ENCODE measurements at places on chromosomes 16 and 17. TPM values are rescaled to one million over a fixed set of nuclear protein-coding genes. Genes with fewer than 3 reads are reported as not detected.

The SPNS1 gene
- 6.9 TPM for total RNA-seq

The FAM83G gene
- 10.3 TPM for total RNA-seq

The MYH10 gene
- 102 TPM for total RNA-seq

The KRT40 gene
- not detected for total RNA-seq

The ARHGAP23 gene
- 9.3 TPM for total RNA-seq

The CSH2 gene
- total RNA-seq = not detected

The CRISPLD2 gene
- total RNA-seq = 35.0 TPM

The HYDIN gene
- total RNA-seq = 0.18 TPM

The IL17C gene
- not detected for total RNA-seq

The ITGAX gene
- total RNA-seq = 0.18 TPM

The RNF157 gene
- total RNA-seq = 0.83 TPM

The FBXL16 gene
- 0.56 TPM for total RNA-seq

- DNase-seq = no peak
- H3K36me3 ChIP-seq = no peaks in the 10 kb centered on the region
- peaks cover 19% of the 10 kb centered on the region for H3K27me3 ChIP-seq
- no peak overlapping the region for H3K4me3 ChIP-seq
- H3K27ac ChIP-seq = no peak overlapping the region
- H3K4me1 ChIP-seq = no peaks in the 10 kb centered on the region
These were observed 44.8 kb downstream of the ABCC12 start for GRCh38 chr16:48110982-48111381.

DNA sequence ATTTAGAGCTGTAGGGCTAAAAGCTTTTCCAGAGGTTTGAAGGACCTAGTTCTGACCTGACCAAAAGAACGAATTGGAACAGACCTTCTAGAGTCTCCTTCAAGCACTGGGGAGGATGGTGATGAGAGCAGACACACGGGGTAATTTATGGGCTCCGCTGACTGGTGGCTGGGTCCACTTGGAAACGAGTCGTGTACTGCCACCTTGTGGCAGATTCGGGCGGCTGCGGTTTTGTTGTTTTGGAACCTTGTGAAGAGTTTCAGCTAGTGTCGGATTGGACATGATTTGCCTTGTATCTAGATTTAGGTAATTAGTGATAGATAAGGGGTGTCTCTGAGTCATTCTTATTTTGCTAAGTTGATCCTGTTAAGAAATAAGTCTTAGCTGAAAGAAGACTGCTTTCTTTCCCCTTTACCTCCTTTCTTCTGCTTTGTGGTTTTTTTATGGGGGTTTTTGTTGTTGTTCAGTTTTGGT, 98.9 kb downstream of the AATF start:
- H3K36me3 ChIP-seq = peaks cover 8% of the 10 kb centered on the region
- DNase-seq = peak; percentile 80
- peaks cover 2% of the 10 kb centered on the region for H3K4me1 ChIP-seq
- no peak overlapping the region for H3K4me3 ChIP-seq

GRCh38 chr17:8249621-8250500, 772 bp downstream of the PFAS start:
- peak overlapping the region; percentile 76 for H3K4me3 ChIP-seq
- DNase-seq = no peak
- H3K4me1 ChIP-seq = no peaks in the 10 kb centered on the region
- H3K27me3 ChIP-seq = no peaks in the 10 kb centered on the region
- H3K36me3 ChIP-seq = peaks cover 7% of the 10 kb centered on the region

DNA sequence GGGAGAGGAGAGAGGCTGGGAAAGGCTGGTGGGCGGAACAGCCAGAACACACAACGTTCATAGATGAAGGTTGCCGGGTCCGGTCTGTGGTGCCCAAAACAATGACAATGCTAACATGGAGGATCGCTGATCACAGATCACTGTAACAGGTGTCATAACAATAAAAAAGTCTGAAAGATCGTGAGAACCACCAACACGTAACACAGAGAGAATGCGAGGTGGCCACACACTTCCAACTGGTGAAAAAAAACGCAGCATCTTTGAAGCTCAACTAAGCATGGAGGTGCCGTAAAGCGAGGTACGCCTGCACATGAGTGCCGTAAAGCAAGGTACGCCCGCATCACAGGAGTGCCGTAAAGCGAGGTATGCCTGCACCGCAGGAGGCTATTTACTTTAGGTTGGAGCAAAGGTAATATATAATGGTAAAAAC, 42.3 kb downstream of the ABR start:
- peaks cover 5% of the 10 kb centered on the region for H3K4me1 ChIP-seq
- H3K4me3 ChIP-seq = no peak overlapping the region
- 0 out of 2 replicates have a peak, but pooled peaks cover 2% of the 10 kb centered on the region for H3K27me3 ChIP-seq
- no peak overlapping the region for H3K27ac ChIP-seq
- DNase-seq = no peak

GRCh38 chr16:58197314-58198012, 443 bp downstream of the CSNK2A2 start:
- peaks cover 14% of the 10 kb centered on the region for H3K27me3 ChIP-seq
- H3K27ac ChIP-seq = peak overlapping the region; percentile 48
- peaks cover 4% of the 10 kb centered on the region for H3K4me1 ChIP-seq
- no peak for DNase-seq
- H3K4me3 ChIP-seq = peak overlapping the region; percentile 82

DNA sequence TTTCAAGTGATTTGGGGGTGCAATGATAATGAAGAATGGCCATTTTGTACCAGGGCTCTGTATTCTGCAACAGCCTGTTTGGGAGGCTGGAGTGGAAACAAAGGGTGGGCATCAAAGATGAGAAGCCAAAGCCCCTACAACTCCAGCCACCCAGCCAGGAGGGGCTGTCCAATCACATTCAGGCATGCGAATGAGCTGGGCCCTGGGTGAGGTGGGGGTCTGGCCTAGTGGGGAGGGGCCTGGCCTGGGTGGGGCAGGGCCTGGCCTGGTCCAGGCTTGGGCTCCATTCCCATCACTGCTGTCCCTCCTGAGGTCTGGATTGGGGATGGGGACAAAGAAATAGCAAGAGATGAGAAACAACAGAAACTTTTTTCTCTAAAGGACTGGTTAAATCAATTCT, 6.4 kb downstream of the AOC3 start:
- H3K27me3 ChIP-seq = peaks cover 20% of the 10 kb centered on the region
- no peaks in the 10 kb centered on the region for H3K4me1 ChIP-seq
- H3K27ac ChIP-seq = no peak overlapping the region
- no peaks in the 10 kb centered on the region for H3K36me3 ChIP-seq

- no peak overlapping the region for H3K4me3 ChIP-seq
- H3K27me3 ChIP-seq = no peaks in the 10 kb centered on the region
- no peaks in the 10 kb centered on the region for H3K4me1 ChIP-seq
These were observed 440.1 kb downstream of the CDH13 start for GRCh38 chr16:83066881-83067280.

DNA sequence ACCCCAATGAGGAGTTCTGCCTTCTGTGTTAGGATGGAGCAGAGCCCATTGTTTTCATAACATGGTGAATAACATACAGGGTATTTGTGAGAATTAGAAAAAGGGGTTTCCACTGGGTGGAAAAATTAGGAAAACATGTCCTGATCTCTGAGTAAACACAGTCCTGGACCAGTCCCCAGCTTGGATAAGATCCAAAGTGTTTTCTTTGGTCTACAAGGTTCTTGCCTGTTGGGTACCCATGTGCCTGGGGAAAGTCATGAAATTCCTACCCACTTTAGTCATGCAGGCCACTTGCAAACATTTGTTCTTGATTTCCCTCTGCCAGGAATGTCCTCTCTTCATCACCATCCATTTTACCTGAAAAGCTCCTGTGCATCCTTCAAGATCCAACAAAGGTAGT, 164.8 kb upstream of the DYNLRB2 start:
- no peak overlapping the region for H3K27ac ChIP-seq
- H3K27me3 ChIP-seq = no peaks in the 10 kb centered on the region
- H3K4me3 ChIP-seq = no peak overlapping the region
- H3K36me3 ChIP-seq = no peaks in the 10 kb centered on the region

GRCh38 chr17:79065105-79065670, 9.4 kb upstream of the ENGASE start:
- DNase-seq = peak; percentile 32
- H3K27ac ChIP-seq = no peak overlapping the region
- no peaks in the 10 kb centered on the region for H3K36me3 ChIP-seq

DNA sequence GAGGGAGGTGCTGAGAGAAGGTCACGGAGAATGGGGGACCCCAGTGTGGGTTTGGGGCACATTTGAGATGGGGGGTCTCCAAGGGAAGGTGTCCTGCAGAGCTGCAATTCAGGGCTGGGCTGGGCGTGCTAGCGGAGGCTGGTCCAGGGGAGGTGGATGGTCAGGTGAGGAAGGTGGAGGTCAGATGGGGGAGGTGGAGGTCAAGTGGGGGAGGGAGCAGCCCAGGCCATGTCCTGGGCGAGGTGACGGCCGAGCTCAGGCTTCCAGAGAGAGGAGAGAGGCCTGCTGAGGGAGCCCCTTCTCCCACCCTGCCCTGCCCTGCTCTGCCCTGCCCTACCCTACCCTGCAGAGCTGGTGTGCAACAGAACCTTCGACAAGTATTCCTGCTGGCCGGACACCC, 6.5 kb downstream of the GCGR start:
- H3K36me3 ChIP-seq = no peaks in the 10 kb centered on the region
- no peak overlapping the region for H3K4me3 ChIP-seq
- peaks cover 4% of the 10 kb centered on the region for H3K4me1 ChIP-seq
- no peak for DNase-seq
- H3K27ac ChIP-seq = no peak overlapping the region

DNA sequence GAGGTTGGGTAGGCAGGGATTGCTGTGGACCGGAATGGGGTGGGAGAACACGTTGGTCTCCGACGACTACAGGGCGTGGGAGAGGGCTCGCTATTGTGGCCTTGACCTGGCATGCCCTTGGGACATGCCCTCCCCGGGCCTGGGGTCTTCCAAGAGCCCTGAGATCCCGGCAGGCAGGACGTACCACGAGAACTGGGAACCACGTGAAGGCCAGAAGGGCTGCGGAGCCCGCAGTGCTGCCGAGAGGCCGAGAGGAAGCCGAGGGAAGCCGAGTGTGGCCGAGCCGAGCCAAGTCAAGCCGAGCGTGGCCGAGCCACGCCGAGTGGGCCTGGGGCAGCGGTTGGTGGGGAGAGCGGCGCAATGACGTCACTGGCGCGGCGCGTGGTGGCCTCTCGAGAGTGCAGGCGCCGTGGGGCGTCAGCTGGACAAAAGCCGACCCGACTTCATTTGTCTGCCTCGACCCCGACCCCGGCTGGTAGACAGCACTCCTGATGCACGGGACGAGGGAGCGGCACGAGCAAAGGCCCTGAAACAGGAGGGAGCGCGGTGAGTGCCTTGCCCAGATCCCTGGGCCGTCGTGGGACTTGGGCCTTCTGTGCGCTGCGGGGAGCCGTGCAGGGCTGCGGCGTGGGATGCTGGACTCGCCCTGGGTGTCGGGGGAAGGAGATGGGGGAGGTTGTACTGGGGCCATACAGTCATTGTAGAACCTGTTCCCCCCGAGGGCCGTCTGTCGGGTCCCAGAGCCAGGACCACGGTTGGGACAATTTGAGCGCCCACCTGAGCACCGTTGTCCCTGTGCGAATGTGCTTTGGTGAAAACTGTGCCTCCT, 6.6 kb downstream of the SOCS1 start:
- no peaks in the 10 kb centered on the region for H3K27me3 ChIP-seq
- peaks cover 11% of the 10 kb centered on the region for H3K4me1 ChIP-seq
- peak; percentile 38 for DNase-seq
- no peak overlapping the region for H3K4me3 ChIP-seq

DNA sequence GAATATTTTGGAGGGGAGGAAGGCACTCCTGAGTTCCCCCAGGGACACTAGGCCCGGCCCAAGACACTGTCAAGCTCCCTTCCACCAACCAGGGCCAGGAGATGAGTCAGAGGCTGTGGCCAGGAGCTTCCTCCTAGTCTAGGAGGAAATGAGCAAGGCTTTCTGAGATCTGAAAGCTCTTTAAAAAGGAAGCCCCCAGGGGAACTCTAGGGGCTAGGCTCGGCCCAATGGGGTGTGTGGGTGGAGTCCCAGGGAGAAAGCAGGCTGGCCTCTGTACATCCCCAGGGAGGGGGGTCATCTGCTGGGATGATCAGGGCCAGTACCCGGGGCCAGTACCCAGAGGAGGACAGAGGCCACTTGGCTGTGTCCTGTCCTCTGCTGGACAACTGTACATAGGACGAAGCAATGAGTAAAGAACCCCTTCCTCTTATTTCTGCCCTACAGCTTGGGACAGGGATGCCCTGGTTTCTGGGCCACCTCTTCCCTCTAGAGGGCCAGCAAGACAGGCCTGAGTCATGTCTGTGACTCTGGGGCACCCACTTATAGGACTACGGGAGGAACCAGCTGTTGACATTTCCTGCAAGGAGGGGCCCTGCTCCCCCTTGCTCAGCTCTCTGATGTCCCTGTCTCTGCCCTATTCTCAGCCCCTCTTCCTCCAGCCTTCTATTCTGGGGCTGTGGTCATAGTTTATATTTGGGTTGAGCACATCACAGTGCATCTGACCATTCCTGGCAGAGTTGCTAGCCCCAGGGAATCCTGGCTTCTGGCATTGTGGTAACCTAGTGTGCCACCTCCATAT, 2.7 kb downstream of the FHOD1 start:
- DNase-seq = peak; percentile 87
- H3K4me1 ChIP-seq = peaks cover 55% of the 10 kb centered on the region
- no peaks in the 10 kb centered on the region for H3K27me3 ChIP-seq
- peak overlapping the region; percentile 88 for H3K27ac ChIP-seq
- no peak overlapping the region for H3K4me3 ChIP-seq
- H3K36me3 ChIP-seq = 0 out of 2 replicates have a peak, but pooled peaks cover 2% of the 10 kb centered on the region
